ENCODE measurements at places on chromosomes 16 and 17. TPM values are rescaled to one million over a fixed set of nuclear protein-coding genes. Genes with fewer than 3 reads are reported as not detected.

Gene SLFN12L
- not detected for total RNA-seq

DNA sequence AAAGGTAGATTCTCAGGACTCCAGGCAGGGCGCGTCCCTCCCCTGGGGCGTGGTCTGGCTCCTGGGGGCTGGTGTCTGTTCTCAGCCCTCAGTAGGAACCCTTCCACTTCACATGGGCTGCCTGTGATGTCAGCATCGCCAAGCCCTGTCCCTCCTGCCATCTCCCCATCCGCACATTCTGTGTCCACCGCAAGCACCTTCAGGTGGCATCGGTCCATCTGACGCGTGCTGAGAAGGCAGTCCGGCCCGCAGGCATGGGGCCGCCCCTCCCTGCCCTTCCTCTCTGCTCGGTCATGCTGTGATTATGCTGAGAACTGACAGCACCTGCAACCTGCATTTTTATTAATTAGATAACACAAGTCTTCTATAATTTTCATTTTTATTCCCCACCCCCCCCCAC is 12.7 kb upstream of the DNAH17 start:
- DNase-seq: no peak

Gene GLTPD2
- total RNA-seq: not detected

Gene CD300LF
- not detected for total RNA-seq

Gene FBXO39
- not detected for total RNA-seq

DNA sequence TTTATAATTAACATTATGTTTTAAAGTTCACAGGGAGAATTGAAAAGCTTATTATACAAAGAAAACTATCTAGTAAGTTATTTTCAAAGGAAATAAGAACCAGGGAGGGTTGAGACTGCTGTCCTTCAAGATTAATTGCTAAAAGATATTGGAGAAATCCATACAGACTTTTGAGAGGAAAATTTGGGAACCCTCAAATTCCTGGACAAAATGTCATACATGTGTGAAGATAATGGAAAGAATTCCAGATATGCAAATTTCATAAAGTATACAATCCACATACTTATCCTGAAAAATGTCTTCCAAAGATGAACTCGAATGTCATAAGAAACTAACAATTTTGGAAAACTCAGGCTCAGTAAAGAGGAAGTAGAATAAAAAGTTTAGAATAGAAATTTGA is 213.8 kb downstream of the HS3ST3A1 start:
- DNase-seq: no peak

- no peak for DNase-seq
These were observed at the start of gene TMEM204 for GRCh38 chr16:1533443-1533951. TMEM204 (plus strand) TSS chr16:1533666; CDS start chr16:1534276, 610 bp downstream.

Gene CCL8
- not detected for total RNA-seq

- DNase-seq: no peak
These were observed 9.0 kb upstream of the TERB1 start for GRCh38 chr16:66810391-66810790.

DNA sequence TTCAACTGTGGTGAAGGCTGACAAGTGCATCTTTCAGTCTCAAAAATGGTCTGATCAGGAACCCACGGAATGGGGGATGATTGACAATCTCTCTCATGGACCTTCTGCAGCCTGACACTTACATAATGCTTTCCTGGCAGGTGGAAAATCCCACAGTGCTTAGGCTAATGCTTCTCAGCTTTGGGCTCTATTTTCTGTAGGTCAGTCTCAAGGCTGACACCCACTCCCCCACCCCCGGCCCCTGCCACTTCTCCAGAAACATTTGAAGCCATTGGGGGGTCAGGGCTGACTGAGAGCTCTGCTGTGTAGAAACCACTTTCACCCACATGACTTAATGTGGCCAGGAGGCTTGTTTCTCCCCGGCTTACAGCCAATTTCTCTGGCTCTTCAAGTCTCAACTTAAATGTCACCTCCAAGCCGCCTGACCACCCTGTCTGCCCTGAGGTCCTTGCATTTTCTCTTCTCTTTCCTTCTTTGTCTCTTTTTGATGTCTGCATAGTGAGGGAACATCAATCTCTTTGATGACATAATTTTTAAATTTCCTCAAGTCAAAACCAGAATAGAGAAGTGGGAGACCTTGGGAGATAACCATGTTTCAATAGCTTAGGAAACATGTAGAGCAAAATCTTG is 16.7 kb upstream of the IRF8 start:
- DNase-seq: no peak

DNA sequence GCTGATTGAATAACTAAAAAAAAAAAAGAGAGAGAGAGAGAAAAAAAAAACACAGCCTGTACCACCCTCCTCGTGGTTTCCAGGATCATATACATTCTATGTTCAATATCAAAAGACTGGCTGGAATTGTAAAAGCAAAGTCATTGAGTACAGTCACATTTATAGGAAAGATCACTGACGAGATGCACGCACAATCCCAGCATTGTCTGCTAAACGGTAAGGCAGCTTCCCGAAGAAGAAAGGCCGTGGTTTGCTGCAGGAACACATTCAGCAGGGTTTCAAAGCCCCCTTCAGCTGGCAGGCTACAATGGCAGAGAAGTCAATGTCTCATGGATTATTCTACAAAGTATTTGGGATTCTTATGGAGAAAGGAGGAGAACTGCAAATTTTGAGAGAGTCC is 9.3 kb downstream of the NQO1 start:
- DNase-seq: no peak
